ENCODE measurements at places on chromosomes 5 and 9.
A peak's percentile ranks its signal among the peaks of the same experiment; 100 is the strongest.

- DNase-seq = no peak
Observed at GRCh38 chr9:99851500-99851822, 29.8 kb downstream of the NR4A3 start.

DNA sequence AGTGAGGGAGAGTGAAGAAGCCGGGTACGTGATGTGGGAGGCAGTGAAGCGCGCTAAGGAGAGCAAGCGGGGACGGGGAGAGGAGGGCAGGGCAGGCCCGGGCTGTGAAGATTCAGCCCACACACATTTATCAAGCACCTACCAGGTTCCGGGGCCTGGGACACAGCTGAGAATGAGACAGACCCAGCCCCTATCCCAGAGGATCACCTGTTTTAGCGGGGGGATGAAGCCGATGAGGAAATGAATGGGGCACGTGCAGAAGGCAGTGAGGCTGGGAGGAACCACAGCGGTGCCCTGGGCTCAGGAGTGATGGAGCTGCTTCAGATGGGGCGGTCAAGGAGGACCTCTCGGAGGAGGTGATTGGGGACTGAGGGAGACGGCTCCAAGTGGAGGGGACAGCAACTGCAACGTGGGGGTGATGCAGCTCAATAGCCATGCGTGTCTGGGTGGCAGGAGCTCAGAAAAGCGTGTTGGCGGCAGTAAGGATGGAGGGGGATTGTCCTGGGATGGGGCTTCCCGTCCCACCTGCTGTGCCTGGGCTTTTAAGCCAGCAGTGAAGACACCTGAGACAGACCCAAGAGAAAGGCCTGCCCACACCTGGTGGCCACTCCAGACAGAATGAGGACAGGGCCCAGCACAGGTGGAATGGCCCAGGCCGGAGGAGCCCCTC is 77.5 kb upstream of the UNC5A start:
- DNase-seq = no peak

GRCh38 chr5:58794875-58795274 is 212.0 kb downstream of the RAB3C start:
- no peak for DNase-seq

DNA sequence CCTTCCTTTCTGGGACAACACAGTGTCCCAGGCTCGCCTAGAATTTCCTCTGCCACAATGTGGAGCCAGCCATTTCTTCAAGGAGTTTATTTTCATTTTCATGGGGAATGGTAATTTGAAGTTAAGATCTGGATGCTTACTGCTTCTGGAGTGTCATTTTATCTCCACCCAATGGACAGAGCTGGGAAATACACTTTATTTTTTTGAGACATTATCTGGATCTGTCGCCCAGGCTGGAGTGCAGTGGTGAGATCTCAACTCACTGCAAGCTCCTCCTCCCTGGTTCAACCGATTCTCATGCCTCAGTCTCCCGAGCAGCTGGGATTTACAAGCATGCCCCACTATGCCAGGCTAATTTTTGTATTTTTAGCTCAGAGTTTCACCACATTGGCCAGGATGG is 12.7 kb upstream of the THG1L start:
- peak; percentile 82 for DNase-seq

- no peak for DNase-seq
Observed at GRCh38 chr9:21856301-21857094, 54.1 kb downstream of the MTAP start.

GRCh38 chr5:10377081-10377480 is 23.6 kb downstream of the MARCHF6 start:
- no peak for DNase-seq

DNA sequence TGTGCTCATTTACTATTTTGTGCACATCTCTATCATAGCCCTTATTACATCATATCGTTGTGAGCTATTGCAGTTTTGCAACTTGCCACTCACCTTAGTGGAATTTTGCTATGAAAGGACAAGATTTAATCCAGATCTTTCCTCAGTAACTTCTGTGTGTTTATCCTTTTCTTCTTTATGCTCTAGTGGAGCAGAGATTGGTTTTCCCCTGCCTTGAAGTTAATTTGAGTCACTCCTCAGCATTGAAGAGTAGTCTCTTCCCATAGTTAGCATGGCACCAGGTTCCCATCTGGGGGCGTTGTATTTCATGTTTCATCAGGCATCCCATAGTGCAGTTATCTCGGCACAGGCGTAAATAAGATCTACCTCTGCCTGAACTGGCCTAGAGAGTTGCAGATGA is 510.4 kb downstream of the PSAT1 start:
- no peak for DNase-seq

DNA sequence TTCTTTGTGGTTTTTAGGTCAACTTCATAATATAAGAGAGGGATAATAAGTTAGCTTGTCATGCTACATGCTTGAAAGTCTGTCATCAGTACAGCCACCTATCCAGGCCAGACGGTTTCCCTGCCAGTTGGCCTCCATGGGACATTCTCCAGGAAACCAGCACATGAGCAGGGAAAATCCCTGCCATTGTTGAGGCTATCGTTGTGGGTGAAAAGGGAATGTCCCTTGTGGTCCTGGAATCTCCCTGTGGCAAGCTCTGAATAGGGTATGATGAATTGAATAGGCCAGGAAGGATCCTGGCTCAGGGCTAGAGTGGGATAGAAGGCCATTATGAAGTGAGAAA is 12.3 kb downstream of the F2RL1 start:
- DNase-seq = no peak

DNA sequence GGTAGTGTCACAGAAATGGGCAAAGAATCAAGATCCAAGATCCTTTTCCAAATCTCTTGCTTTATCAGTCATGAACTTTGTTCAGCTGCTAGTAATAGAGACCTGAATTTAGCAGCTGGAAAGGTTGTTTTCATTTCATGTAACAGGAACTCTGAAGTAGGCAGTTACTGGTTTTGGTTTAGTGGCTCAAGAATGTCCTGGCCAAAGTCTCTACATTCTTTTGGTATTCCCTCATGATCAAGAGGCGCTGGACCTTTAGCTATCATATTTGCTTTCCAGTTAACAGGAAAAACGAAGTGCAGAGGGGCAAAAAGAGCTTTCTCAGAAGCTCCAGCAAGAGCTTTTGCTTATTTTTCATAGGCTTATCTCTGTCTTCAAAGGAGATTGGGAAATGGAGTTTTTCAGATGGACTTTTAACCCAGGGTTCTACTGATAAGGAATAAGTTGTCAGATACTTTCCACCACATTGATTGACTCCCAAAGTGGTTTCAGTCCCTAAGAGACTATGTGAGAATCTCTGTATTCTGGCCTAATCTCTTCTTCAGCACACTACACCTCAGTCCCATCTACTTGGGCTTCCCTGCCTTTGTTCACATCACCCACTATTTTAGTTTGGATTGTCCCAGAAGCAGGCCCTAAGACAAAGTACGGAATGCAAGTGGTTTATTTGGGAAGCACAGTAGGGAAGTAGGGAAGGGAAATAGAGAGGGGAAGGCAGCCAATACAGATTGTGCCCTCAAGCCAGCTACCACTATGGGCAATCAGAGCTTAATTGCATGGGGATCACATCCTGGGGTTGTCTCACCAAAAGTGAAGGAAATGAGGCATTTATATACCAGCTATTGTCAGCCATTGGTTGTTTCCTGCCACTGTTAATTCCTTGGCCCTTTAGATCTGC is 359.3 kb downstream of the LRRC70 start:
- no peak for DNase-seq

GRCh38 chr9:94866770-94867169 is 140.3 kb downstream of the AOPEP start:
- DNase-seq = no peak

DNA sequence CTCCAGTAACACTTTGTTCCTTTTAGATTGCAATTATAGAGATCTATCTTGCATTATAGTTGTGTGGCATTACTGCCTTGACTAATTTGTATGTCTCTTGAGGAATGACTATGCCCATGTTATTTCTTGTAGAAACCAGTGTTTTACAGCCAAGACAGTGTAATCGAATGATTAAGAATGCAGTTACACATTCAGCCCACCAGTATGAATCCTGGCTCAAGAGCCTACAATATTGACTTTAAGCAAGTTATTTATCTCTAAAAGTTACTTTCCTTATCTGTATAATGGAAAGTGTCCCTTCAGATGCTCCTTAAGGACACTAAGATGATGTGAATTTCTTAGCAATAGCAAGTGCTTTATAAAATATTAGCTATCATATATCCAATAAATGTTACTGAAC is 9.7 kb upstream of the SNX24 start:
- DNase-seq = no peak

DNA sequence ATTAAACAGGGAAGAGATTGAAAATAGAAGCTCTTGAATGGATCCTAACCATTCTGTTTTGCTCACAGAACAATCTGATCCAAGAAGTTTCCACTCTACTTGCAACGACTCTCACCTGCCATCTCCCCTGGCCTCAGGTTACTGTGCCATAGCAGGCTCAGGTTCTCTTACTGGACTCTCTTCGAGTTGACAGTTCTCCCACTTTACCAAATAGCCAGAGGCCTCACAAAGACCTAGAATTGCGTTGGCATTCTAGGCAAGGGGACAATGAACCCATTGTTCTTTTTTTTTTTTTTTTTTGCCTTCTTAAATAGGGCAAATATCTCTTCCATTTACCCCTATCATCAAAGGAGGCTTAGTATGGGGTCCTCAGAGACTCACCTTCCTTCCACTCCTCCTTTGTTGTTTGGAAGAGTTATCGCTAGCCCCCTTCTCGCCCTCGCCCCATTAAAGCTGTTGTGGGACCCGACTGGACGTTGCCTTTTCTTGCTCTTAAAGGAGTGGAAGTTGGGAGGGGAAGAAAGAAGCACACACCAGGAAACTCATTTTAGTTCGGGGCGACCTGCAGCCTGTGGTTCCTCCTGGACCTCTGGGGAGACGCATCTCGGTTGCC is 688 bp upstream of the PLPPR1 start:
- DNase-seq = peak; percentile 43

DNA sequence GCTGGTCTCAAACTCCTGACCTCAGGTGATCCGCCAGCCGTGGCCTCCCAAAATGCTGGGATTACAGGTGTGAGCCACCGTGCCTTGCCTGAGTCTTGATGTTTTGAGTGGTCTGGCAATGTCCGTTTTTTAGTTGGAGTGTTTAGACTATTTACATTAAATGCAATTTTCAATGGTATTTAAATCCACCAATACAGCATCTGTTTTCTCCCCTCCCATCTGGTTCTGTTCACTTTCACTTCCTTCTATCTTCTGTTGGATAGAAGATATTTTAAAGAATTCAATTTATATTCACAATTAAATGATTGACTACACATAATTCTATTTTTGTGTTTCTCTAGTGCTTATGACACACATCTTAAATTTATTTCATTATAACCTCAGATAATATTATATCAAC is 26.0 kb upstream of the PCAT7 start:
- DNase-seq = no peak

DNA sequence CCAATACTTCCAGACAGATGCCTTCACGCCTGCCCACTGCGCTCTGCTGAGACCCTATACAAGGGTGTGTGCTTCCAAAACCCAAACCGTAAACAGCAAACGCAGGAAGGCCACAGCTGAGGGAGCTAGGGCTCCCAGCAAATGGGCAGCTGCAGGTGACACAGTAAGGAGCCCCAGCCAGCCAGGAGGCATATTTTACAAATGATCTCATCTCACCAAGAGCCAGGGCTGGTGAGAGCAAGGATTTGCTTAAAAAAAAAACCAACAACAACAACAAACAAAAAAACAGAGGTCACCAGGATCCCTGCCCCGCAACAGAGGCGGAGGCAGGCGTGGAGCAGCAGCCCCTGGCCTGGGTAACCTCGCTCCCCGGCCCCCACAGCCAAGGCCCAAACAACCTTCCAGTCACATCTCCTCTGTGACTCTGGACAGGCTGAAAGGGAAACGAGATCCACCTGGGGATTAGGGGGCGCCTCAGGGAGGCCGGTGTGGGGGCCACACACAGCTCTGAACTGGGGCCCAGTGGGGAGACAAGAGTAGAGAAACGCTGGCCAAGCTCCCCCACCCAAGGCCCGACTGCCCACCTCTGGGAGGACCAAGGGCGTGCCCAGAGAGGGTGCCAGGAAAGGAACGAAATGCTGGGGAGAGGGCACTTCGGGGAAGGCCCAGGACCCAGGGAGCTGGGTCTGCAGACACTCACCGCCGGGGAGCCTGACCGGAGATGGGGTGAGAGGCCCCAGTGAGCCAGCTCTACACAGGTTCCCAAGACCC is 3.3 kb downstream of the NACC2 start:
- DNase-seq = no peak

DNA sequence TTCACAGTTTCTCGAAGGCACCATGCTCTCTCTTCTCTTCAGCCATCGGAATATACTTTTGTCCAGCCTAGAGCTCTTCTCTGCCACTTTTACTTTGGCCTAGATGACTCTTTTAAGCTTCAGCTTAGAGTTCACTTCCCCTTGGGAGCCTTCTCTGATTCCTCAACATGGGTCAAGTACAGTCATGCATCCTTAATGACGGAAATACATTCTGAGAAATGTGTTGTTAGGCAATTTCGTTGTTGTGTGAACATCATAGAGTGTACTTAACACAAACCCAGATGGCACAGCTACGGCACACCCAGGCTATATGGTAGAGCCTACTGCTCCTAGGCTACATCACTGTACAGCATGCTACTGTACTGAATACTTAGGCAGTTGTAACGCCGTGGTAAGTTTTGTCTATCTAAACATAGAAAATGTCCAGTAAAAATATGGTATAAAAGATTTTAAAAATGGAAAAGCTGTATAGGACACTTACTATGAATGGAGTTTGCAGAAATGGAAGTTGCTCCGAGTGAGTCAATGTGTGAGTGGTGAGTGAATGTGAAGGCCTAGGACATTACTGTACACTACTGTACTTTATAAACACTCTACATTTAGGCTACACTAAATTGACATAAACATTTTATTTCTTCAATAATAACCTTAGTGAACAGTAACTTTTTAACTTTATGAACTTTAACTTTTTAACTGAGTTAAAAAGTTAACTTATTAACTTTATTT is 15.1 kb upstream of the TNFSF15 start:
- no peak for DNase-seq

DNA sequence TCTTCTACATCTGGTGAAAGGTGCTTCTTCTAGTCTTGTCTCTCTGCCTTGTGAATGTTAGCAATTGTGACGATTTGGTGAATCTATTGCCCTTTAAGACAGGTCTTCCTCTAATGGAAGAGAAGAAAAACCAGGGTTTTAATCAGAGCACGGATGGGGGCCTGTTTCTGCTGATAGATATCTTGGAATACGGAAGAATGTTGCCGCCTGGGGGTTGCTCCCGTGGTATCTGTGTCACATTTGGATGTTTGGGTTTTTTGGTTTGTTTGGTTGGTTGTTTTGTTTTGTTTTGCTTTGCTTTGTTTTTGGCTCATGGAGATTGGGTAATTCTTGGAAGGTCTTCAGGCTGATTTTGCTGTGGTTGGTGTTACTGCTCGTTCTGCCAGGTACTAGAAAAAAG is 9.7 kb upstream of the SLC1A3 start:
- no peak for DNase-seq

- no peak for DNase-seq
Observed at GRCh38 chr5:118295045-118295444, 693.3 kb downstream of the DTWD2 start.

GRCh38 chr5:39072925-39073766 is 1.1 kb downstream of the RICTOR start:
- DNase-seq = peak; percentile 66

GRCh38 chr5:40495237-40495635 is 184.5 kb upstream of the PTGER4 start:
- DNase-seq = no peak
